ENCODE measurements at places on chromosomes 5 and 9.

DNA sequence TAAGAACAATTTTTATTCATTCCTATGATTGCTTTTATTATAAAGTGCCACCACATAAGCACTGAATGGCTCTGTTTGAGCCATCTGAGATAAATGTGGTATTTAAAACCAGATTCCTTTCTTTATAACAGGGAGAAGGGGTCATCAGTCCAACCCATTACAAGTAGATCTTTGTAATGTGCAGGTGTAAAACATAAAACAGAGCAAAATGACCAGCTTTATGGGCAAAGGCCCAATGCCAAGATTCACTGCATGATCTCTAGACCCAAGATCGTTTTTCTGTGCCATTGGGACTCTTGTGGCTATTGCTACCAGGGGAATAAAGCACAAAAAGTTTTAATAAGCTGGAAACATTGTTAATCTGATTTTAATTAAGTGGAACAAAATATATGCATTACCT, 469.9 kb downstream of the PRR16 start:
- DNase-seq = no peak

GRCh38 chr5:139849942-139850341, 54.3 kb downstream of the PSD2 start:
- DNase-seq = no peak

- DNase-seq = no peak
These were observed 85.0 kb upstream of the RARS1 start for GRCh38 chr5:168401226-168401625.

DNA sequence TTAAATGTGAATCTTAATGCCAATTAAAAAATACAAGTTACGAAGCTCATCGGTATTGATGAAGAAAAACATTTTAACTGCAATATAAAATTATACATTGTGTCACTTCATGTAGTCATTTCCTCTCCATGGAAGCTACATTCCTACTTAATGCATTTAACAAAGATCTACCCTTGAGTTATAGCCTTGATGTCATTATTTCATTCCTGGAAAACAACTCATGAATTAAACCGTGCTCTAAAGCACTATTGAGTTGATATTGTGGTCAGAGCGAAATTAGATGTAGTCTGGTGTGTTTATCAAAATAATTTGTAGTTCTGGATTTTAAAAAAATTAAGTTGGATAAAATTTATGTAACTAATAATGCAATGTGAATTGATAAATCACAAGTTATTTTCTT, 11.1 kb downstream of the C5orf47 start:
- no peak for DNase-seq

DNA sequence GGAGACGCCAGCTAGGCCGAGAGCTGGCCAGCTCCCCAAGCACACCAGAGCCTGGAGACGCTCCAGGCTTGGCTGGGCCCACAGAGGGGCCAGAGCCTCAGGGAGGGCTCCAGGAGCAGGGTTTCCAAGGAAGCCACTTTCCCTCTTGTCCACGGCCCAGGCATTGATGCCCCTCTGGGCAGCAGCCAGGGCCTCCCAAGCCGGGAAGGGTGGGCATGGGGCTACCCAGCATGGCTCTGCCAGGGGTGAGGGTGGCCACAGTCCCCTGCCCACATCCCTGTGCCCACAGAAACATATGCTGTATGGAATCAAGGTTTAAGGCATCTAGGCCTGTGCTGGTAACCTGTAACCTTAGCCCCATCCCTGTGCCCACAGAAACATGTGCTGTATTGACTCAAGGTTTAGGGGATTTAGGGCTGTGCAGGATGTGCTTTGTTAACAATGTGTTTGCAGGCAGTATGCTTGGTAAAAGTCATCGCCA, 1.5 kb upstream of the DPP7 start:
- DNase-seq = no peak

DNA sequence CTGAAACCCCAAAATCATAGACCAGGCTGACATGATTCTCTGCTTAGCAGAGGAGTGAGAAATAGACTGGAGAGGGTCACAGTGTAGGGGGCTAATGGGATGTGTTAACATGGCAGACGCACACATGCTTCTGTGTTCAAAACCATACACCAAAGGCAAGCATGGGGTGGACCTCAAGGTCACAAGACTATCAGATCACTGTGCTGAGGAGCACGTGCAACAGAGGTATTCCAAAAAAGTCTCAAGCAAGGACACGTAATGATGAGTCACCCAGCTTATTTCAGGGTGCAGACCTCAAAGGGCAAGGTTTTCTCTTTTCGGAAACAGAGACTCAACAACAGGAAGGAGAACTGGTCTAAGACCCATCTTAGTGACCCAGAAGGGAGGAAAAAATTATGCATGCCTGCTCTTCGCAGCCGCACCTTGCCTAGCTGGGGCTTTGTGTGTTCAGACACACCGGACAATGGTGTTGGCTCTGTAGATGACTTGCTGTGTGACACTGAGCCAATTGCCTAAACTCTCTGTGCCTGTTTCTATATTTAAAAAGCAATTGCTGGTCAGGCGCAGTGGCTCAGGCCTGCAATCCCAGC, 20.3 kb downstream of the WHRN start:
- no peak for DNase-seq

GRCh38 chr5:139468421-139468931, 2.3 kb upstream of the SMIM33 start:
- DNase-seq = no peak

DNA sequence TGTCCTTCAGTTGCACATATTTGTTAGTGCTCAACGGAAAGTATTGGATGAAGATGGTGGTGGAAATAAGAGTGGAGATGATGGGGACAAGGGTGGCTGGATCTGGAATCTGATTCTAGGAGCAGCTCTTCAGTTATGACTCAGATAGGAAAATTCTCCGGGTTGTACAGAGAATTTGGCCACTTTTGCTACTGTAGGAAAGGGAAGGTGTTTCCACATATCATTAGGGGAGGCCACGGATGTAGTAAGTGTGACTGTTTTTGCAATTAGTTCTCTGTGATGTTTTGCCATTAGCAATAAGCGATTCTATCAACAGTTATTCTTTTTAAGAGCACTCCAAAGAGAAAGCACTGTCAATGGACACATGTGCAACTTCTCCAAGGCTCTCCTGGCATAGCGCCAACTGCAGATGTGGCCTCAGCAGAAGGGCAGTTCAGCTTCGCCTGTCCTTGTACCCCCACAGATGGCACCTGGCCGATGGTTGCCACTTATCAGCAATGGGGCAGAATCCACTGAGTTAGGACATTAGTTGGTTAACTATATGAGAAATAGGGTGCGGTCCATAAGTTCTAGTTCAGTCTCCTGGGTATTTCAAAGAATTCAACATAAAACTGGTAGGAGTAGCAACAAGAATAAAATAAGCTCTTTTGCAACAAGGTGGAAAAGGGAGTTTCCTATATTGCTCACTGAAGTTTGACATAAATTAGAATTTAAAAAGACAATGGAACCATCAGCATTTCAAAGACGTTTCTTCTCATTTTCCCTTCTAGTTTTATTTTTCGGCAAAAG, 96.3 kb downstream of the ARSB start:
- DNase-seq = no peak

- DNase-seq = no peak
These were observed 125.1 kb downstream of the LIFR start for GRCh38 chr5:38431242-38431853.

DNA sequence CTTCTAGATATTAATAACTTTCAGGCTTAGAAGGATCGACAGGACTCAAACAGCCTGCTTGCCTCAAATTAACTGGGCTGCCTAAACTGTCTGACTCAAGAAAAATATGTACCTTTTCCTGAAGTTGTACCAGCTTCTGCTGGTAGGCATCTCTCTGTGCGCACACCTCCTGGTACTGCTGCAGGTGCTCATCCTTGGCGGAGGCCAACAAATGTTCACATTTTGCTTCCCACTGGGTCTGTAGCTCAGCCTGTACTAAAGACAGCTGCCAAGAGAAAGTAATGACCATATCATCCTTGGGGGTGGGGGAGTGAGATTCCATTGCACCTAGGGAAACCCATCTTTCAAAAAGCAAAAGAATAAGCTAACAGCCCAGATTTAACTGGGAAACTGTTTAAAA, 22.5 kb downstream of the SLC31A2 start:
- no peak for DNase-seq

- no peak for DNase-seq
These were observed 1.3 kb downstream of the NOTCH1 start for GRCh38 chr9:136544548-136544963.

GRCh38 chr9:70085241-70085640, 41.6 kb downstream of the MAMDC2 start:
- DNase-seq = no peak

- DNase-seq = peak; percentile 57
These were observed 269.1 kb downstream of the FANCC start for GRCh38 chr9:95048225-95049087.

GRCh38 chr9:99040251-99040900, 64.5 kb upstream of the TGFBR1 start:
- DNase-seq = no peak

GRCh38 chr9:27763831-27764230, 190.6 kb upstream of the C9orf72 start:
- no peak for DNase-seq

DNA sequence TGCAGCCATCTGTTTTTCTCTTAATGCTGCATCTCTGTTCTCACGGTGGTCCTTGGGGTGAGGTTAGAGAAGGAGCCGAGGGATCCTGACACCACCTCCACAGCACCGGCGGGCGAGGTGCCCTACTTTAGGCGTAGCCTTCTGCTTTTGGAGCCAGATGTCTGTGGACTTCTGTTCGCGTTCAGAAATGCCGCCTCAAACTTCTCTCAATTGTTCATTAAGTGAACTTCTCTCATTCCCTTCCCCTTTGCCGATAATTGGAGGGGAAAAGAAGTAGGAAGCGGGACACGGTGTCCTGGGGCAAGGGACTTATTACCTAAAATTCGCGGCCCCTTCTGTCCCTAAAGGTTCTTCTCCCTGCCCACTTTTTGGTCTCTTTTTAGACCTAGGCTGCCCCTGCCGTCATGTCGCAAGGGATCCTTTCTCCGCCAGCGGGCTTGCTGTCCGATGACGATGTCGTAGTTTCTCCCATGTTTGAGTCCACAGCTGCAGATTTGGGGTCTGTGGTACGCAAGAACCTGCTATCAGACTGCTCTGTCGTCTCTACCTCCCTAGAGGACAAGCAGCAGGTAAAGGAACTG, 455 bp downstream of the KIF20A start:
- DNase-seq = no peak

GRCh38 chr5:3197304-3198073, 398.1 kb upstream of the IRX1 start:
- DNase-seq = no peak

DNA sequence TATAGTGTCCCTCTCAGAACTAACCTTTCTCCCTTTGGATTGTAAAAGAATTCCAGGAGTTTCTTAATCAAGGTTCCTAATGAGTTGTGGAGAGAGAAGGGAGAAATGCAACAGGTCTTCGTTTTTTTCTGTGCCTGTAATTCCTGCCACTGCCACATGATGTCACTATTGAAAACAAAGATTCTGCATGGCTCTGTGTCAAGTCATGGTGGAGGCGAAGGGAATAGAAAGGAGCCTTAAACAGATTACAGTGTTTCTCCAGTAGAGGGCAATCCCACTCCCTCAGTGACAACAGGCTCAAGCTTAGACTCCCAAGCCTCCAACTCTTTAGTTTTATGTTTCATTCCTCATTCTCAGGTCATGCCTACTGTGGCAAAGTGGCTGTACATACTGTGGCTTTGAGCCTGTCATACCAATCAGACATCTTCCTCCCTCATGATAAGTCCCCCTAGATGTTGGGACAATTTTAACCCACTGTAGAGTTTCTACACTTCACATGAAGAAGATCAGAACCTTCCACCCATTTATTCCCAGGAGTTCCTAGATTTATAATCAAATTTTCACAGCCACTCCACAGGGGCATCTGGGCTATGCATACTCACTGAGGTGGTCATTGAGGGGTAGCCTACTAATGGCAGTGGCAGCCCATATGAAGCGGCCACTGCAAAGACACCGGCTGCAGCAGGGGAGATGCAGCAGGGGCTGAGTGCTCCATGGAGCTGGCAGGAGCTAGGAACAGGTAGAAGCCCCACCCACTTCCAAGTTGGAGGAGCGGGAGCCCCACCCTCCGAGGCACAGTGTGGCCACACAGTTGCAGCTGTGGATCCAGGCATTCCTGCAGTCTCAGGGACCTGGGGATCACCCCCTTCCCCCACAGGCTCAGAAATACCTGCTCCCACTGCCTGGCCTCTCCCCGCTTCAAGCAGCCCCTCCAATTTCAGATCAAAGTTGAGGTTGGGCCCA, 97.4 kb upstream of the TRIM32 start:
- no peak for DNase-seq

- no peak for DNase-seq
These were observed 240.9 kb downstream of the TLE4 start for GRCh38 chr9:79812507-79813257.

- DNase-seq = peak; percentile 66
These were observed 620 bp upstream of the VPS13A start for GRCh38 chr9:77176686-77177142.

- no peak for DNase-seq
These were observed 182.4 kb downstream of the ACTL7B start for GRCh38 chr9:108673386-108673785.

DNA sequence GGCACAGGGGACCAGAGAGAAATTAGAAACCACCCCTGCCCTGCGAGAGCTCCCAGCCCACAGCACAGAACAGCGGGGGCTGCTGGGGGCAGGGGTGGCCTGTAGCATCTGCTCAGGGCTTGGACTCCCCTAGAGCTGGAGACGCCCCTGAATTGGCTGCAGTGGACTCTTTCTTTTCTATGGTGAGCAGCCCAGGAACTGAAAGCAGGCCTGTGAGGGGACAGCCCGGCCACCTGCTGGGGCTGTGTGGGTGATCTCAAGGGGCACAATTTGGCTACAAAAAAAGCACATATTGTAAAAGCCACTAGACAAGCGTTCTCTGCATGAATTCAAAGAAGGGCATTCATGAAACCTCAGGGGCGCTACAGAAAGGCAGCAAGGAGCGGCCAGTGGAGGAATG, 57.5 kb upstream of the ICE1 start:
- DNase-seq = no peak

- DNase-seq = no peak
These were observed 170.1 kb downstream of the GABBR2 start for GRCh38 chr9:98538626-98539031.

DNA sequence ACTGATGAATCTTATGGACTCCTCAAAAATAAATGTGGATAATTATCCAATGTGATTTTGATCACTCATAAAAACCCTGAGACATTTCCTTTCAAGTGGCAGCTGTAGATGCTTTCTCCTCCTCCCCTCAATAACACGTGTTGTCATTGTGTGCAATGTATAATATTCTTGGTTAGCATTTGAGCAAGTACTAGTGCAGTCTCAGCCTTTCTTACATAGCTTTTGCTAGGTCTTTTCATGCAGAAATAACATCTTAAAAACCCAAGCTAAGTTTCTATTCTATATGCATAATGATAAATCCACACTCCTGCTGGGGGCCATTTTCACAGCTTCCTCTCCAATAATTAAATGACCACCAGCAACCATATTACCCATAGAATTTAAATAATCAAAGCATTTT, 1835.2 kb upstream of the NUDT12 start:
- DNase-seq = no peak

DNA sequence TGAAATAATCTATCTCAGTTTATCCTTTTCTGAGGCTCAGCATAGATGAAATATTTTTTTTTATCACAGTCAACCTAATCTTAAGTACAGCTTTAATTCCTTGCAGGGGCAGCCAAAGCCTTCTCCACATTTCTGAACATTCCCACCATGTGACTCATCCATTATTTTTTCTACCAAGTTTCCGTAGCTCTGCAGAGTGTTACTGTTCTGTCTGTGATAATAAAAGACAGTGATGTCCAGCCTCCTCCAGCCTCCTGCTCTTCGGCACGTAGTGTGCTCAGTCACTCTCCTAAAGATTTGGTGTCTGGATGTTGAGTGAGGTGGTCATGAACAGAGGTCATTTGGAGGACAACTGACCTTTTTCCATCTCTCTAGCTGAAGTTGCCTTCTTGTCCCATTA, 338.1 kb upstream of the ADAMTS16 start:
- peak; percentile 89 for DNase-seq

GRCh38 chr5:107431998-107432397, 238.7 kb downstream of the EFNA5 start:
- peak; percentile 13 for DNase-seq
